ENCODE measurements at places on chromosomes 6 and 20. TPM values are rescaled to one million over a fixed set of nuclear protein-coding genes. Genes with fewer than 3 reads are reported as not detected.

NR2E1 gene
- total RNA-seq, result not detected

GLP1R gene
- not detected for total RNA-seq

CLPSL2 gene
- not detected for total RNA-seq

HCRTR2 gene
- total RNA-seq, result not detected

Measured in activated CD8-positive, alpha-beta T cell treated with anti-CD3 and anti-CD28 coated beads, Interleukin-2, amount 10 ng/mL, durations not matched to agents 7 days and 5 days (primary cell).